Memory B cell (primary cell): ENCODE measurements at places on chromosomes 2 and 18.

DNA sequence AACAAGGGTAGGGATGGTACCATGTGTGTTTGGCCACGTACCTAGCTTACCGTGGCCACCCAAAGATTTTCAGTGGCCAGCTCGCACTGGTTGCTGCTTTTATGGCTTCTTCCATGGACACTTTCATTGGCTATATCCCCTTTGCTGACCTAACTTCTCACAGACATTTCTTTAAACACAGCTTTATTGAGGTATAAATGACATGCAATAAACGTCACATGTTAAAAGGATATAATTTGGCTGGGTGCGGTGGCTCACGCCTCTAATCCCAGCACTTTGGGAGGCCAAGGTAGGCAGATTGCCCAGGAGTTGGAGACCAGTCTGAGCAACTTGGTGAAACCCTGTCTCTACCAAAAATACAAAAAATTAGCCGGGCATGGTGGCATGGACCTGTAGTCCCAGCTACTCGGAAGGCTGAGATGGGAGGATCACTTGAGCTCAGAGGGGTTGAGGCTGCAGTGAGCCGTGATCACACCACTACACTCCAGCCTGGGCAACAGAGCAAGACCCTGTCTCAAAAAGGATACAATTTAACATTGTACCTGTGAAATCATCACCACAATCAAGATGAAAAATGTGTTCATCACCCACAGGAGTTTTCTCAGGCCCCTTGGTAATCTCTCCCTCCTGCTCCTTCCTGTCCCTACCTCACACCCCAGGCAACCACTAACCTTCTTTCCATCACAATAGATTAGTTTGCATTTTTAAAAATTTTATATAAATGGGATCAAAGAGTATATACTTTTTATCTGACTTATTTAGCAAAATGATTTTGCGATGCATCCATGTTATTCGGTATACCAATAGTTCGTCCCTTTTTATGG, 127.8 kb upstream of the PPP1CB start:
- no peak for DNase-seq

- DNase-seq = no peak
These were observed 71.4 kb downstream of the TRIB2 start for GRCh38 chr2:12787891-12788801.

GRCh38 chr2:230492107-230492506, 76.1 kb downstream of the SP100 start:
- no peak for DNase-seq

DNA sequence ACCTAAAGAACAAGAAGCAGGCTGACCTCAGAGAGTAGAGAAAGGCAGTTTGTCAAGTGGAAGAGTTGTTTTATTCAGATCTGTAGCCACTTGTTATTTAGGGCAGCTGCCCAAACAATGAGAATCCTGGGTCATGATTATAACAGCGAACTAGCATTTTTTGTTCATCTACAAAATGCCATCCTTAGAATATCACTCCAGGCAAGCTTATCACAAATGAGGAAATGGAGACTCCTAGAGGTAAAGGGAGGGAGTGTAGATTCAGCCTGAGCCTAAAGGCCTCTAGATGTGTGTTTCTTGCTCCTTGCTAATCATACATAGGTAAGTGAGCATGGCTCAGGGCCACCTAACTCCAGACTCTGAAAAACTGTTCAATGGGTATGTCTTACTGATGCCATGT, 126.1 kb downstream of the HNMT start:
- DNase-seq = no peak

DNA sequence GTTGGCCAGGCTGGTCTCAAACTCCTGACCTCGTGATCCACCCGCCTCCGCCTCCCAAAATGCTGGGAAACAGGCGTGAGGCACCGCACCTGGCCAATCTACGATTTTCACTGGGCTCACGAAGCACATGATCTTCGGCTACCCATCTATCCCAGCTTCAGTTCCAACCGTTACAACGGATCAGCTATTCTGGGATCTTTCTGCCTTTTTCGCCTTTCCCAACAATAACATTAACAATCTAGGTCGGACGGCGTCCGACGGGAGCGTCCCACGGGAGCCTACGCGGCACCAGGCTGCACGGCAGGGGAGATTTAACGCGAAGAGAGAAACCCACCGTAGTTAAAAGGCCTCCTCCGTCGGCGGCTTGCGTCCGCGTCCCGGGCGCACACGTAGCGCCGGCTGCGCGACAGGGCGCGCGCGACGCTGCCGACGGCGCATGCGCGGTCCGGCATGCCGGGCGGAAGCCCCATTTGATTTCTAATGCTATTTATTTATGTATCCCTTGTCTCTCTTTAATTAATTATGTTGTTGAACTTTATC, at the start of gene MSL3B:
Gene MSL3B (minus strand): TSS at position 394 of the 540 bp plus-strand sequence.
- peak; percentile 52 for DNase-seq

GRCh38 chr2:136809998-136810397, 44.7 kb downstream of the THSD7B start:
- no peak for DNase-seq

DNA sequence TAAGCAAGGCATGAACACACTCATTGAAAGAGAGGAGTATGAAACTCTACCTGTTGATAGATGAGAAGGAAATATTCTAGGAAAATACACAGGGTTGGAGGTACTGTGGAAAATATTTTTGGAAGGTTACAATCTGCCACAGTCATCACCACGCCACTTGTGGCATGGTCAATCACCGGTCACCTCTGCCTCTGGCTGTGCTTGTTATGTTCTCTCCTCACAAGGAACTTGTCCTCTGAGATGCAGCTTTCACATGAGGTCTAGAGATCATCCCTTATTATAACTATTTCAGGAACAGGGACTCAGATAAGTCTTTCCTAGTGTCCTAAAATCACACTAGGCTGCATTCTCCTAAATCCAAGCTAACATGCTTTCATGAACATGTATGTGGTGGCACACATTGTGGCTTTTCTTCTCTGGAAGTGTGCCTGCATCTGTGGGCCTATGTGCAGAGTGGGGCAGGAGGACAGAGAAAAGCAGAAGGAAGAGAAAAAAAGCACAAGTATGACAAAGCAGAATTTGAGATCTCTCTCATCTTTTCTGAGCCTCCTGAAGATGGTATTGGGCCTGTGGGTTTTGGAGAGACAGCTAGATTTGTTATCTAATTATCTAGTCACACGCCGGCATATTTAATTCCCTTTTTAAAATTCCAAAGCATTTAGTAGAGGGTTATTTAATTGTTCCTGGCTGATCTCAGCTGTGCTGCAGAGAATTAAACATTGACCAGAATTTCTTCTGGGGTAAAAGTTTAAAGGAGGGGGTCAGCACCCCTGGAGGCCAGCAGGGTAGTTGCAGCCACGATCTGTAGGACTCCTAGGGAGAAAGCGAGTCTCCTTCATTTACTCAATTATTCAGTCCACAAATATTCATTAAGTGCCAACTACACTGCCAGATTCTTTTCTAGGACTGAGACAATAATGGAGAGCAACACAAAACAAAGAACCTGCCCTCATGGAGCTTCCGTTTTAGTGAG, 294.6 kb downstream of the RDH14 start:
- no peak for DNase-seq

DNA sequence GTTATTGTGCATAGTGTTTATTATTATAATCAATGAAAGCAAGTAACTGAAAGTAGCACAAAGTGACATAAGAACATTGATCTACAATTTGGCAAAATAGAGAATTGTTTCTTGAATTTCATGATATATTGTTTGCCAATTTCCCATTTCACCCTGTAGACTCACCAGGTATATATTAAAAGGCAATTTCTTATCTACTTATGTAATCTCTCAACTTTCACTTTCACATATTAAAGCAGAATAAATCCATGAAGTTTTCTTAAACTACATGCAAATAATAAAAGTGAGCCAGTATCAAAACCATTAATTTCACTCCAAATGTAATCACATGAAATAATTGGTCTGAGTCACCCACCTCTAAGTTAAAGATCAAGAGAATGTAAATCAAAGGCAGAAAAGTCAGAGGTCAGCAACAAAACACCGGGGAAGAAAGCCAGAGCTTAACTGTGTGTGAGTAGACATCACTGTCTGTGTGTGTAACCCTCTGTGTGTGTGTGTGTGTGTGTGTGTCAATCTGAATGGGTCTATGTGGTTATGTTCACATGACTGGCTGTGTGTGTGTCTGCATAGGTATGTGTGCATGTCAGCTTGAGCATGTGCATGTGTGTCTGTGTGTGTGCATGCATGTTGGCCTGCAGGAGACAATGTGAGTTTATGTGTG, 44.1 kb downstream of the ZNF385B start:
- DNase-seq = no peak

GRCh38 chr2:174259981-174260380, 11.6 kb upstream of the OLA1 start:
- no peak for DNase-seq
